ENCODE measurements at places on chromosomes 4 and X. TPM values are rescaled to one million over a fixed set of nuclear protein-coding genes. Genes with fewer than 3 reads are reported as not detected.
A peak's percentile ranks its signal among the peaks of the same experiment; 100 is the strongest.

GRCh38 chr4:112234952-112235609, 3.5 kb downstream of the AP1AR start:
- DNase-seq, result peak; percentile 70

The IBSP gene
- total RNA-seq, result not detected

GRCh38 chrX:21479695-21480270, 105.6 kb downstream of the CNKSR2 start:
- DNase-seq, result peak; percentile 22

The SOX3 gene
- not detected for total RNA-seq

DNA sequence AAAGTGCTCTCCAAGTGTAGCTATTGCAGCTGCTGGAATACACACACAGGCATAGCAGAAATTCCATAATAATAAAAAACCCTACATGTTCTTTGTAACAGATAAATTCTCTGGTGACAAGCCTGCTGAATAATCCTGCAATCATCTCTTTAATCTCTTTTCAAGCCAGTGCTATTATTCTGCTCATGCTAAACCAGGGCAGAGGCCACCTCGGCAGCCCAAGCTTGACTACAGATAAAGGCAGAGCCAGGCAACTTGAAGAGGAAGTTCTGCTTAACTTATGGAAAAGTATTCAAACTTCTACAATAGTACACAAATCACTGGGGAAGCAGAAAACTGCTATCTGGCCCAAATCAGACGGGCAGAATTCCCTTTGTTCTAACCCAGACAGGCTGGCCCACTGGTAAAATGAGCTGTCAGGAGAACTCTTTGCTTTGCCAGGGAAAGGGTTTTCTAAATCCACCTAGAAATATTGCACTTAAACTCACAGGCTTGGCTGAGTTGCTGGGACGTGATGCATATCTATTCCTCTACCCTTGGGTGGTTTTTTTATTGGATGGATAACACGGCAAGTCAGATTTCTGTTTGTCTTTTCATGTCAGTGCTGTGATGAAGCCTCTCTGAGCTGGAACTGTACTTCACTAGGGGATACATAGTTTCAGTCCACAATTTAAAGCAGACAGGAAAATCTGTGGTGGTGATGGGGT, 70.5 kb downstream of the GATB start:
- no peak for DNase-seq

GRCh38 chrX:42151808-42152207, 228.5 kb upstream of the CASK start:
- no peak for DNase-seq

DNA sequence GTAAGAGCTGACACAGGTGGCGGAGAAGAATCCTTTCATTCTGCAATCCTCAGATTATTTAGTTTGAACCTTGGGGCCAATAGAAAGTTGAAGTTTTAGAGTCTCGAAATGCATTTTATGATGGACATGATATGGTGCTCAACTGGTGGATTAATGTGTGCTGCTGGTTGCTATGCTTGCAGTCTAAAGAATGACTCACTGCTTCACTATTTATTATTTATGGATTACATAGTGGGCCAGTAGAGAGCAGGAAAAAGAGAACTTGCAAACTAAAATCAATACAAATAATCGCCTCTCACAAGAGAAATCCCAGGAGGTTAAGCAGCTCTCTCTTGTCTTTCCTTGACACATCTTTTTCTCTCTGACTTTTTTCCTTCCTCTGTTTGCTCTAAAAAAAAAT, 2326.8 kb upstream of the AGA start:
- no peak for DNase-seq

- no peak for DNase-seq
Observed at GRCh38 chr4:86452422-86452891, 92.6 kb upstream of the MAPK10 start.

The CCKAR gene
- total RNA-seq, result not detected

DNA sequence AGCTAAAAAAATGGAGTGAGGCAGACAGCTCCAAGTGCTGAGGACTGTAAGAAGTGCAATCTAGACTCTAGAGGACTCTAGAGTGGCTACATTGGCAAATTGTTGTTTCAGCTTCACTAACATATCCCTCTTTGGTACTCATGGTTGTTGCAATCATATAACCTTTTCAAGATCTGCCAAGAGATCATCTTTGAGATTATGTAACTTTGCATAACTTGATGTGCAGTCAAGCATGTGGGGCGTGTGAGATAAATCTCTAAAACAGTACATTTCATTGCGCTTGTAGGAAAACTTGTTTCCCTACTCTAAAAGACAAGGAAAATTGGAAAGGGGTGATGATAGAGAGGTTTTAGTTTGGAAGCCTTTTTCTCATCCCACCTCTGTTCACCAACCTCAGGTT, 11.2 kb upstream of the BRS3 start:
- DNase-seq, result no peak

GRCh38 chr4:136476753-136477152, 1055.5 kb downstream of the PCDH18 start:
- DNase-seq, result no peak

The SOWAHD gene
- 1.4 TPM for total RNA-seq

DNA sequence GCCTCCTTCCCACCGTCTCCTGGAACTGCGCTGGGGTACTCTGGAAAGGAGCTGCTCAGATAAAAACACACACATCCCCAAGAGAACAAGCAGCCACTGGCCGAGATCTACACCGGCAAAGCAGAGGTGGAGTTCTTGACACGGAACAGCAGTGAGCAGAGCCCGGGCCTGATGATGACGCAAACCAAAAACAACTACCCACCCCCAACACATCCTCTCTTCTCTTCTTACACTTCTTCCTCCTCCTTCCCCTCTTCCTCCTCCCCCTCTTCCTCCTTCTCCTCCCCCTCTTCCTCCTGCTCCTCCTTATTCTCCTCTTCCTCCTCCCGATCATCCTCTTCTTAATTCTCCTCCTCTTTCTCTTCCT, 4.6 kb downstream of the PNMA5 start:
- no peak for DNase-seq

GRCh38 chrX:926070-926469, 286.4 kb downstream of the CRLF2 start:
- DNase-seq, result no peak

The CT45A1 gene
- total RNA-seq, result not detected

- DNase-seq, result no peak
Observed at GRCh38 chrX:30690330-30690729, 37.1 kb downstream of the GK start.

DNA sequence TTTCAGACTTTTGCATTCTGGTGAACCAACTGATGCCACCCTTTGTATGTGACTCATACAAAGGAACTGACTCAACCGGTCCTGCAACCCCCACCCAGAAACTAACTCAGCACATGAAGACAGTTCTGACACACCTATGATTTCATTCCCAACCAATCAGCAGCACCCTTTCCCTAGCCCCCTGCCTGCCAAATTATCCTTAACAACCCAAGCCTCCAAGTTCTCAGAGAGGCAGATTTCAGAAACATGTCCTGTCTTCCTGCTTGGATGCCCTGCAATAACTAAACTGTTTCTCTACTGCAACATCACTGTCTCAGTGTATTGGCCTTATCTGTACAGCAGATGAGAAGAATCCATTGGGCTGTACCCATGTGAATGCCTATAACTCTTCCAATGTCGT, 284.7 kb downstream of the CAMK2D start:
- no peak for DNase-seq

DNA sequence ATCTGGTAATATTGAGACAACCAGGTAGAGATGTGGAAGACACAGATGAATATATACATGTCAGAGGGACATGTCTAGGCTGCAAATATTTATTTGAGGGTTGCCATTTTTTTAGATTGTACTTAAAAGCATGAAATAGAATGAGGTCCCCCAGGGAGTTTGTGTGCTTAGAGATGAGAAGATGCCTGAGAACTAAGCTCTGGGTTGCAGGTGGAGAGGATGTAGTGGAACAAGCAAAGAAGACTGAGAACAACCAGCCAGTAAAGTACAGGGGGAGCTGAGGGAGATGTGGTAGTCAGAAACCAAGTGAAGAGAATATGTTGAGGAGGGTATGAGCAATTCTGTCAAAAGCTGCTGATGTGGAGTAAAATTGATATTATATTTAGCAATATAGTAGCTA, 95.6 kb upstream of the UNC5C start:
- no peak for DNase-seq

GRCh38 chr4:123064390-123064789, 142.0 kb upstream of the NUDT6 start:
- DNase-seq, result no peak

DNA sequence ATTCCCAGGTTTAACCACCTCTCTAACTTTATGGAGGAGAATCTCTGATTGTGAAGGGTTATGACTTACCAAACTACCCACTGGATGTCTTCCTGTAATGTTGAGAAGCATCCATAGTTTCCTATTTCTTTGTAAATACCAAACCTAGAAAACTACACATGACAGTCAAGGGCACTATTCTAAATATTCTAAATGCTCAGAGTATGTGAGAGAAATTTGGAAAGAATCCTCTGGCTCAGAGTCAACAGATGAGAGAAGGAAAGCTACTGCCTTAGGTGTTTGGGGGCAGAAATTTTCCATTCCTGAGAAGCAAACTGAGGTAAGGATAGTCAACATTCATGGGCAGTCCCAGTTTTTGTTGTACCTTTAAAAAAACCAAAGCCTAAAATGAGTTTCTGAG, 155.8 kb downstream of the KCNIP4 start:
- DNase-seq, result no peak

- DNase-seq, result no peak
Observed at GRCh38 chr4:163111588-163111987, 55.1 kb downstream of the NAF1 start.

- DNase-seq, result no peak
Observed at GRCh38 chr4:133154725-133155124, 5.6 kb downstream of the PCDH10 start.

The MMRN1 gene
- total RNA-seq, result 0.63 TPM

Measured in activated CD8-positive, alpha-beta T cell treated with anti-CD3 and anti-CD28 coated beads, Interleukin-2, amount 10 ng/mL, durations not matched to agents 7 days and 5 days (primary cell).